ENCODE measurements at places on chromosomes 2 and 18. TPM values are rescaled to one million over a fixed set of nuclear protein-coding genes. Genes with fewer than 3 reads are reported as not detected.

CTIF gene
- 2.7 TPM for total RNA-seq

SESTD1 gene
- total RNA-seq = 20.1 TPM

GPBAR1 gene
- 2.9 TPM for total RNA-seq

REG1B gene
- total RNA-seq = not detected

ZSWIM2 gene
- not detected for total RNA-seq

FBLN7 gene
- total RNA-seq = 7.8 TPM

FHOD3 gene
- not detected for total RNA-seq

Measured in mononuclear cell (primary cell).